ENCODE measurements at places on chromosomes 1 and 21.

- no peak for DNase-seq
These were observed 44.4 kb downstream of the PTPN14 start for GRCh38 chr1:214506972-214507431.

GRCh38 chr1:3009021-3009420 is 12.2 kb upstream of the ACTRT2 start:
- DNase-seq: no peak

- DNase-seq: no peak
These were observed 23.2 kb downstream of the LYST start for GRCh38 chr1:235843461-235843961.

DNA sequence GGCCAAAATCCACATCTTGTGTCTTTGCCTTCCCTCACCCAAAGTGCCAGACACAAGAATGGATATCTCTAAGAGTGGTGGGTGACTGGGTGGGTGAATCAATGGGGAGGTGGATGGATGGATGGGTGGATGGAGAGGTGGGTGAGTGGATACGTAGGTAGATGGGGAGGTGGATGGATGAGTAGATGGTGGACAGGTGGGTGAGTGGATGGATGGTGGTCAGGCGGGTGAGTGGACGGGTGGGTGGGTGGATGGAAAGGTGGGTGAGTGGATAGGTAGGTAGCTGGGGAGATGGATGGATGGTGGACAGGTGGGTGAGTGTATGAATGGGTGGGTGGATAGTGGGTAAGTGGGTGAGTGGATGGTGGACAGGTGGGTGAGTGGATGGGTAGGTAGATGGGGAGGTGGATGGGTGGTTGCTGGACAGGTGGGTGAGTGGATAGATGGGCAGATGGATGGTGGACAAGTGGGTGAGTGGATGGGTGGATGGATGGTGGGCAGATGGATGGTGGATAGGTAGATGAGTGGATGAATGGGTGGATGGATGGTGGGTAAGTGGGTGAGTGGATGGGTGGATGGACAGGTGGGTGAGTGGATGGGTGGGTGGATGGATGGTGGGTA is 34.2 kb downstream of the SLC19A1 start:
- no peak for DNase-seq

DNA sequence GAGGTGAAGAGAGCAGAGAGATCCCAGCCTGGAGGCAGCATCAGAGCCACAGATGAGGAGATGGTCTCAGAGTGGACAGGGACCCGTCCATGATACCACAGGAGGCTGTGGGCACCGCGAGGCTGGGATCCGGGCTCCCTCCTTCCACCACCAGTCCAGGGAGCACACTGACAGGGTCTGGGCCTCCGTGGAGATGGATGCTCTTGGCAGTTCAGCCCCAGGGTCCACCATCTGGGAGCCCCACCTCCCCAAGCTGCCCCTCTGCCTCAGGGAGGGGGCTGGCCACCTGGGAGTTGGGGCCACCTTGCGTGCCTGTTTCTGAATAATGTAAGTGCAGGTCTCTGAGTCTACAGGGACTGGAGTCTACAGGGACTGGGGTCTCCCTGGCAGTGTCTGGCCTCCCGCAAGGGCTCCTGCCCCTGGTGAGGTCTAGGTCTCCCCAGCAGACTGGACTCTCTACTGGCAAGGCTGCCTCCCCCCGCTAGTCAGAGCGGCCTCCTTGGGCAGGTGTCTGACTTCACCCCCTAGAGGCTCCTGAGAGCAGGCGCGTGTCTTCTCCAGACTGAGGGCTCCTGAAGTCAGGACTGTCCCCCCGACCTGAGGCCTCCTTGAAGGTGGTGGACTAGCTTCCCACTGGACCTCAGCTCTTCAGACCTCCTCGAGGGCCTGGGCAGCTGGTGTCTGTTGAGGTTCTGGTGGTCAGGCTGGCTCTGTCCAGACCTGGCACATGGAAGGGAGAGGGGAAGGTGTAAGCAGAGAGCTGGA is 218.5 kb downstream of the PTPRU start:
- no peak for DNase-seq

- DNase-seq: no peak
These were observed 236.4 kb downstream of the USP25 start for GRCh38 chr21:15966231-15966630.

- DNase-seq: no peak
These were observed 81.1 kb downstream of the LHX4 start for GRCh38 chr1:180311011-180311730.
